ENCODE measurements at places on chromosomes 7 and 10. TPM values are rescaled to one million over a fixed set of nuclear protein-coding genes. Genes with fewer than 3 reads are reported as not detected.

Gene SFTPD
- total RNA-seq, result not detected

Gene CRYGN
- not detected for total RNA-seq

Gene TMEM140
- total RNA-seq, result 8.3 TPM

Gene HHEX
- 32.8 TPM for total RNA-seq

Gene CTNNA3
- not detected for total RNA-seq

Gene SNX10
- 0.19 TPM for total RNA-seq

Gene PSD
- total RNA-seq, result 0.28 TPM

Gene ZNF727
- total RNA-seq, result 0.09 TPM

Gene TMEM229A
- total RNA-seq, result not detected

Gene PON1
- total RNA-seq, result not detected

Gene CTAGE8
- not detected for total RNA-seq

Gene CCL26
- not detected for total RNA-seq

Gene C10orf143
- 0.45 TPM for total RNA-seq

Gene PRRT4
- not detected for total RNA-seq

Gene CHST12
- total RNA-seq, result 6.7 TPM

Gene KBTBD2
- total RNA-seq, result 48.8 TPM

Gene LDB1
- 46.3 TPM for total RNA-seq

Gene ATXN7L1
- total RNA-seq, result 6.5 TPM

Gene CALN1
- not detected for total RNA-seq

Gene FOXI2
- not detected for total RNA-seq

Gene PON3
- 0.66 TPM for total RNA-seq

Gene LRRTM3
- total RNA-seq, result not detected

Gene PLEKHA1
- total RNA-seq, result 25.3 TPM

Gene CNNM1
- total RNA-seq, result not detected

Gene GHRHR
- 0.27 TPM for total RNA-seq

Gene SLC25A13
- 23.6 TPM for total RNA-seq

Gene ASAH2
- total RNA-seq, result 0.63 TPM

Gene TAC1
- not detected for total RNA-seq

Gene RHOBTB1
- 28.9 TPM for total RNA-seq

Gene MRC1
- total RNA-seq, result 8.8 TPM

Gene GRID1
- total RNA-seq, result 0.09 TPM

Gene CYP26C1
- total RNA-seq, result 0.47 TPM

Gene ZNF488
- total RNA-seq, result 0.09 TPM

Gene CALCR
- not detected for total RNA-seq

Gene CC2D2B
- not detected for total RNA-seq

Gene NACAD
- 0.18 TPM for total RNA-seq

Gene C10orf67
- total RNA-seq, result not detected

Gene BTBD16
- total RNA-seq, result 0.09 TPM

Gene SEMA3A
- total RNA-seq, result 47.7 TPM

Gene PCLO
- 0.45 TPM for total RNA-seq

Gene DENND2A
- 0.66 TPM for total RNA-seq

Gene WDR91
- 3.0 TPM for total RNA-seq

Gene CRHR2
- not detected for total RNA-seq

Gene MYL10
- not detected for total RNA-seq

Gene GPR26
- total RNA-seq, result not detected

Gene CHAT
- total RNA-seq, result not detected

Gene WNT8B
- not detected for total RNA-seq

Gene C7orf33
- total RNA-seq, result not detected

Gene CCDC172
- not detected for total RNA-seq

Gene ASB15
- not detected for total RNA-seq

Gene GDF10
- total RNA-seq, result not detected
